Astrocyte of the cerebellum (primary cell): ENCODE measurements at places on chromosomes 3 and 15.
A peak's percentile ranks its signal among the peaks of the same experiment; 100 is the strongest.

- no peak for DNase-seq
Measured at GRCh38 chr3:139198929-139199328, 144.9 kb upstream of the MRPS22 start.

DNA sequence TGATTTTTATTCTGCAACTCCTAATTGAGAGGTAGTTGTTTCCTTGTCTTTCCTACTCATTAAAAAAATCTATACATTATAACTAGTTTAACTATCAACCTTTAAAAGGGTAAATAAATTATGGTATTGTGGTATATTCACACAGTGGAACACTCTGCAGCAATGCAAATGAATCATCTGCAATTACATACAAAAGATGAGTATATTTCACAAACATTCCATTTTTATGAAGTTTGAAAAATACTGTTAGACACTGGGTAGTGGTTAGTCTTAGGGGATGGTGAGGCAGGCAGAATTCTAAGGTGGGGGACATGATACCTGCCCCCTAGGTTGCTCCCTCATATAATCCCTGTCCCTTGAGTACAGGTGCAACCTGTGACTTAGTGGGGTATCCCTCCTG lies 44.0 kb upstream of the MAGI1 start:
- DNase-seq: no peak

DNA sequence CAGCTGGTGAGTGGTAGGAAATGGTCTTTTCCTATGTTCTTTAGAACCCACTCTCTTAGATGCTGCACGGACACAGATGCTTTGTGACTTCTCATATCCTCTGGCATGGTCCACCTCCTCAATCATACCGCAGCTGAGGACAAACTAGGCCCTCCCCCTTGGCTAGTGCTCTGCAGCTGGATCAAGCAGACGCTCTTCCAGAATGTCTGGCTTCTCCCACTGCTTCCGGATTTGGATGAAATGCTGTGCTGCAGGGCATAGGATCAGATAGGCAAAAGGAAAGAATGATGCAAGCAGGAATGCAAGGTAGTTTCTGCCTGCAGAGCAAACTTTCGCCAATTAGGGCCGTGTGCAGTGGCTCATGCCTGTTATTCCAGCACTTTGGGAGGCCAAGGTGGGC lies 75.7 kb upstream of the SLC4A7 start:
- DNase-seq: no peak

DNA sequence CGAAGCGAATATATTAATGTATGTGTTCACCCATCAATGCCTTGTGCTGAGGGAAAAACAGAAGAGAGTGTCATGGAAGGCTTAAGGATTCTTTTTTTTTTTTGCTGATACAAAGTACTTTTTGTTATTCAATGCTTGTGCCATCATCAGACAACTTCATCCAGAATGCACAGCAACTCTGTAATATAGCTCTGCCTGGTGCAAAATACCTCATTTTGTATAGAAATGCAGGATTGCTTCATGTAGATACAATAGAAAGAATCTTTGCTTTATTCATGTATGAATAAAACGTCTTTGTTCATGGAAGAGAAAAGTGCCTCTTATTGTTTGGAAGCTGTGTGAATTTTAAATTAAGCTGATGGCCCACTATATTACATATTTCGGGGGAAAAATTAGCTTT lies 62.9 kb downstream of the SH3GL3 start:
- no peak for DNase-seq

DNA sequence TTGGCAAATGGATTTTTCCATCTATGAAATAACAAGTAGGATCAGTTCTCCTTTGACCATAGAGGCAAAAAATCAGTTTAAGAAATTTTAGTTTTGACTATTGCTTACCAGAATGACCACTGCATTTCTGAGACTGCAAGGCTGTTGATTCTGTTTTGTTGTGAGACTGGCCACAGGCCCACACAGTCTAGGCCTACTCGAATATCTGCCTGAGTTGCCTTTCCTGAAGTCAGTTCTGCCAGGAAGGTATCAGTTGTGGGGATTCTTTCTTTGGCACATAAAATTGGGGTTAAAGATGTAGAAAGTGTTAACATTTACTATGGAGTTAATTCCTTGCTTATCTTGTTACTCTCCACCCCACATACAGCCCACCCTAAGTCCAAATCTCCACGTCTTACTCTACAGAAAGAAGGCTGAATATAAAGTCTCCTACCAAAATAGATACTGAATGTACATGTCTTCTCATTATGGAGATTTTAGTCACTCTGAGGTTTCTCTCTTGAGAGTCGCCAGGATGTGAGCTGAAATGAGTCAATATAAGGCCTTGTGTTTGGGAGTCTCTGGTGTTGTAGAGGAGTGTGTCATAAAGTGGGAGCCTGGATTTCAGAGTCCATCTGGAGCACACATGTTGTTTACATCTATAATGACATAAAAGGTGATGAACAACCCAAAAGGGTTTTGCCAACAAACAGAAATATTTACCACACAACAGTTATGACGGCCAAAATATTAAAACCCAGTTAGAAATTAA lies 45.0 kb upstream of the WWTR1 start:
- DNase-seq: peak; percentile 59

GRCh38 chr3:184380185-184380626 lies 352 bp downstream of the CHRD start:
- no peak for DNase-seq

DNA sequence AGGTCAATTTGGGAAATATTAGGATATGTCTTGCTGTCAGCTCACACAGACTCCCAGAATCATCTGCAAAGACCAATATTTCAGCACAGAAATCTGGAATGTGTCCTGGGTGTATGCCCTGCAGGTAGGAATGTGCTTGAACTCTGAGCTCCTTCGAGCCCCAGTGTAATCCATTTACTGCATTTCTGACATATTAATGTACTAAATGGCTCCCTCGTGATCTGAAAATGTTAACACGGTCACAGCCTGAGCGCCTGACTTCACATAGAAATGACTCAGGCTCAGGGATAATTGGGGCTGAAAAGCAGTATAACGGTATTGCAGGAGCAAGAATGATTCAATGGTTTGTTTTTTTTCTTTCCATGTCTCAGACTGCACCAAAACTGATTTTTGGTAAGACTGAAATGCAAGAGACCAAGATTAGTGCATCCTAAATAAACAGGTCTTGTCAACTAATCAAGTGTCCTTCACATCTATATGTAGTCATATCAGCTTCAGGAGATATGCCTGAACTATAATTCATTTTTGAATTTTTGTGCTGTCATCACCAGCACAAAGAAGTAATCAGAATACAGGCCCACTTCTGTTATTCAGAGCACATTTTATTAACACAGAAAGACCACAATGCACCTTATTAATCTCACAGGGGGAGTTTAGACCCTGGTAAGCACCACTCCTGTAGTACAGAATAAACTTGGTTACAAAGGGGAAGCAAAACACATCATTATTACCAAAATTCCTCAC lies 49.8 kb downstream of the DCLK3 start:
- DNase-seq: no peak

DNA sequence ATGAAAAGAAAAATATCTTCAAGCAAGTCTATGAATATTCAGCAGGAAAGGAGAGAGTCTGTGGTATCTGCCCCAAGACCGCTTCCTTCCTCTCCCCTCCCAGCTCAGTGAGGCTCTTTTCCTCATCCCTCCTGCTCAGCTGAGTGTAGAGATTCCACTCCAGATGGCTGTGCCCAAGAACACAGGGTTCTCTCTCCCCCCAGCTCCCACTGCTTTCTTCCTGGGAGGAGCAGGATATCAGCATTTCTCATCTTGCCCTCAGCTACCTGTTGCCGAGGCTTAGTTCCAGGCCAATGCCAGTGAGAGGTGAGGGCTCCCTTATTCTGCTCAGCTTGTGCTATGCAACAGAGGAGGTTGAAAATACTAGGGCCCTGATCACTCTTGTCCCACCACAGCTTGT lies 211.9 kb downstream of the SV2B start:
- no peak for DNase-seq

DNA sequence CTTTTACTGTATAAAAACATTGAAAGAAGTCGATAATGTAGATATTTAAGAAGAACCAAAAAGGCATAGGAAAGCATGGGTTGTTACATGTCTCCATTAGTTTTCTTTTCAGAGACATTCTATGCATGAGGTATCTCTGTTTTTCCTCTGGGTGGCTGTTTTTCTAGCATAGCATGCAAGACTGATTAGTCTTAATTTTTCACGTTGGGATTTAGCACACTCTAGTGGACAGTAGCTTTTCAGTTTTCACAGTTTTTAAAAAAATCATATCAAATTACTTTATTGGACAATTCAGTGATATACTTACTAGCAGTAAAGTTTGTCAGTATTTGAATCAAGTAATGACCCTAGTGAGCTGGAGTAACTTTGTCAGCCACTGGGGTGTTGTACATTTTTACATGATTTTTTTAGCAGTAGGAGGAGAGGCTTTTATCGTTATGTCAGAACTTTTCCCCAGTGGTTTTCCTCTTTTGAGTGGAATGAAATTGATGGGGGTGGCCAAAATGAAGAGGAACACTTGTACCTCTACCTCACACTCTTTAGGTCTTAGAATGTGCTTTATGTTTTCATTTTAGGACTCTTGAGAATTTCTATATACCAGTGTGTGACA lies 57.2 kb downstream of the SEC22A start:
- peak; percentile 60 for DNase-seq

DNA sequence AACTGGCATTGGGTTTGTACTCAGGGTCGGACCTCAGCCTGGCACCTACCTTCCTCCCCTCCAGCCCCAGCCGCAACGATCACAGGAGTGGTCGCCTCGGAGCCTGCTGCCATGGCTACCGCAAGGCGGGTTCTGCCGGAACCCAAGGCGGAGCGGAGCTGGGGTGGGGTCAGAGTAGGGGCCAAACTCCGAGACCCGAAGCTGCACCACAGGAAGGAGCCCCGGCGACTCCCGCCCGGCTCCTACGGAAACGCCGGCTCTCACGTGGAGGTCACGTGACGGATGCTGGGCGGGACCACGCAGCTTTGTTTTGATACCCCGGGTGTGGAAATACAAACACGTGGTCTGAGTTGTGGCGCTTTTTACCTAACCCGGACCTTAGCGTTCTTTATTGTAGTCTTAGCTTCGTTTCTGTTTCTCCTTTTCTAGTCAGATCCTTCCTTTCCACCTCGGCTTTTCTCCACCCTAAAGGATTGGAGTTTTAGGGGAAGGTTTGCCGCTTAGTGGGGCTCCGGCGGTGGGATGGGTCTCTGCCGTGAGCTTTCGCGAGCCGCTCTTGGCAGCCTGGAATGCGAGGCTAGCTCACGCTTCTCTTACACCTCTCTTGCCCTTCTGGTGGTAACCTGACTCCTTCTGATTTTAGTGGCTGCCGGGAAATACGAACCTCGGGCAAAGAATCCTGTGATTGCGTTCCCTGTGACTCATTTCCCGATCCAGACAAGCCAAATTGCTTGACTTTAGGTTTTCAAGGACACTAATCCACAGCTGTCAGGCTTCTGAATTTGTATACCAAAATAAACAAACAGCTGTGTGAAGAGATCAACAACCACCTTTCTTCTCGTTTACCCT lies at the start of gene HSPBAP1:
Gene HSPBAP1 (minus strand): TSS at position 264 of the 849 bp plus-strand sequence. CDS start 151 bp downstream, at position 113.
- DNase-seq: peak; percentile 86

DNA sequence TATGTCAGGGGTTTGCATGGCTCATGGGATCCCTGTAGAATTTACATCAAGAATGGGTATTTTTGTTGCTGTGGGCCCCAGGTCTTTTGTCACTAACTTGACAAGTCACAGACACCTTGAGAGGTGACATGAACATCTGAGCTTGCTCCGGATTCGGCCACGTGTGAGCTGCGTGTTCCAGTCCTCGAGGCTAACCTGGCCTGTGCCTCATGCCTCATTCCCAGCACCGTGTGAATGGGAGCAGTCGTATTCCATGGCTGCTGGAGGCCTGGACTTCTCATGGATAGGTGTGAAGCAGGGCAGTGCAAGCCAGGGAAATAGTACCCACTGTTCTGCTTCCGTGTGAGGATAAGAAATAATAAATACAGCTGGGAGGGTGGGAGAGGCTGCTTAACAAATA lies 423.5 kb downstream of the OCA2 start:
- DNase-seq: no peak

- DNase-seq: no peak
Measured at GRCh38 chr3:134609821-134610431, 40.9 kb downstream of the KY start.

DNA sequence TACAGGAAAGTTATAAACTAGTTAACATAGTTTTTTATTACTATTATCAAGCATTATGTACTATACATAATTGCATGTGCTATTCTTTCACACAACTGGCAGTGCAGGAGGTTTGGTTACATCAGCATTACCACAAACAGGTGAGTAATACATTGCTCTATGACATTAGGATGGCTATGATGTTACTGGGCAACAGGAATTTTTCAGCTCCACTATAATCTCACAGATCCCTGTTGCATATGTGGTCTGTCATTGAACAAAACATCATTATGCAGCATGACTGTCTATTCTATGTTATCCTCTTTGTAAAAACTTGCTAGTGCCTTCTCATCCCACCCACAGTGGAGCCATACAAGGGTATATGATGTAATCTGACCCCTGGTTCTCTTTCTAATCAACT lies 36.5 kb upstream of the PDZRN3 start:
- peak; percentile 79 for DNase-seq

- no peak for DNase-seq
Measured at GRCh38 chr3:54831112-54831511, 96.7 kb downstream of the LRTM1 start.

- DNase-seq: no peak
Measured at GRCh38 chr15:54514601-54515000, 536.4 kb downstream of the UNC13C start.

DNA sequence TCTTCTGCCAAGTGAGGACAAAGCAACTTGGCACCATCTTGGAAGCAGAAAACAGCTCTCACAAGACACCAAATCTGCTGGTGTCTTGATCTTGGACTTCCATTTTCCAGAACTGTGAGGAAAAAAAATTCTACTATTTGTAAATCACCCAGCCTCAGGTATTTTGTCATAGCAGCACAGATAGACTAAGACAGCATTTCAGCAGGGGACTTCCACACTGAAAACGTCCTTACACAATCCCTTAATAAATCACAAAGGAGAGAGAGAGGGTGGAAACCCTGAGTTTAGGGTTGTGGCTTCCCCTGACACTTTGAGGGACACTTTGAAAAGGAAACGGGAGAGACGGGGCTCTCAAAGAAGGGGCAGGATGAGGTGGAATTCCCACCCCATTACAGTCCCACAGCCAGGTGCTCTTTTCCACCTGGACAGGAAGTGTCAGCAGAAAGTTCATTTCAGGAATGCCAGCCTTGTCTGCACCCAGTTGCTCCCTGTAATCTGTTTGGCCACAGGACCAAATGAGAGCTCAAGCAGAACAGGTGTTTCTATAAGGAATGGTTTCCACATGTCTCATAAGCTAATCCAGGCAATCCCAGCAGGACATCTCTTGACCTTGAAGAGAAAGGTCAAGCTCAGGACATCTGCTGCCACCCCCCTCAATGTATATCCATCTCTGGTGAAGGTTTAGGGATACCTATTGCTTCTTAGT lies 51.3 kb downstream of the MYLK start:
- no peak for DNase-seq
